ENCODE measurements at places on chromosomes 4 and X. TPM values are rescaled to one million over a fixed set of nuclear protein-coding genes. Genes with fewer than 3 reads are reported as not detected.

Gene GPR50
- polyA plus RNA-seq = not detected

Gene MGAT4D
- not detected for polyA plus RNA-seq

Gene FGD1
- polyA plus RNA-seq = 5.6 TPM

Gene SSX3
- polyA plus RNA-seq = not detected

Gene DMD
- 12.5 TPM for polyA plus RNA-seq

Gene PAGE2B
- not detected for polyA plus RNA-seq

Gene UGT2B11
- polyA plus RNA-seq = not detected

DNA sequence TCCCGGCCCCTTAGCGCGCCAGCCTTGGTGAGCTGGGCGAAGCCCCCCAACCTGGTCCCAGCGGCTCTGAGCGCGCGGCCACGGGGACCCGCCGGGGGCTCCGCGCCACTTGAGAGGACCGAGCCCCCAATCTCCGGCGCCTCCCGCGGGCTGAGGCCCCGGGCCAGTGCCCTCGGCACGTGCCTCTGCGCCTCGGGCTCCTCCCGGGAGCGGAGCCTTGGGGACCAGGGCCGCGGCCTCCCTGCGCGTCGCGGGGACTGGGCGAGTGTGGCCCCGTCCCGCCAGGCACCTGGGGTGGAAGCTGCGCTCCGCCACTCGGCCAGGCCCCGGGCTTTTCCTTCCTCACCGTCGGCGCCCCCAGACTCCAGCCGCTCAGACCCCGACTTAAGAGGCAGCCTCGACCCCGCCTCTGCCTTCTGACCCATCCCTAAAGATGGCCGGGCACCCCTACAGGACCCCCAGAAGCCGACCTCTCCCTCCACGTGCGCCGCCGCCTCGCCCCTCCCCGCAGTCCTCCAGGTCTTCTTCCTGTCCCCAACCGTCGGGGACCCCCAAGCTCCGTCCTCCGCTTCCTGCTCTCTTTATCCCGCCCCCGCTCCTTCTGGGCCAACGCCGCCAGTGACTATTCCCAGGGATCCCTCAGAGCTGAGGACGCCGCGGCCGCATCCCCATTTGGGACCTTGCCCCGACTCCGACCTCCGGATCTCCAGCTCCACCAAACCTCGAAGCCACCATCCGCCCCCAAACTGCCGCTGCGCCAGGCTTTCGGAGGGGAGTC, 752 bp downstream of the ERAS start:
- DNase-seq = no peak

- DNase-seq = no peak
Measured at GRCh38 chr4:119785963-119786362, 157.4 kb upstream of the PDE5A start.

DNA sequence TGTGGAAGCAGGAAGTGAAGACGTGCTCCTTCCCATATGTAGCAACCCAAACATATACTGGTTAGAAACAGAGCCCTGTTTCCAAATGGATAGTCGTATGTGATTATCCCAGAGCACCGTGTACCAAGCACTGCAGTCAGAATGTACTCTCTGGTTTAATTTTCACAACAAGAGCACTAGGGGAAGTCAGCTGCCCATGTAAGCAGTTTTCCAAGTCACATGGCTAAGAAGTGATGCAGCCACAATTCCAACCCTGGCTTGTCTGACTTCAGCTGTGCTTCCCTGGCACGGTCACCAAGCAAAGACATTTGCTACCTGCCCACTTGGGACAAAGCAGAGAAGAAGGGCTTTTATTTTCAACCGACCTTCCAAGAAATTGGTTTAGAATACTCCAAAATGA, 28.2 kb upstream of the CEP135 start:
- DNase-seq = no peak

DNA sequence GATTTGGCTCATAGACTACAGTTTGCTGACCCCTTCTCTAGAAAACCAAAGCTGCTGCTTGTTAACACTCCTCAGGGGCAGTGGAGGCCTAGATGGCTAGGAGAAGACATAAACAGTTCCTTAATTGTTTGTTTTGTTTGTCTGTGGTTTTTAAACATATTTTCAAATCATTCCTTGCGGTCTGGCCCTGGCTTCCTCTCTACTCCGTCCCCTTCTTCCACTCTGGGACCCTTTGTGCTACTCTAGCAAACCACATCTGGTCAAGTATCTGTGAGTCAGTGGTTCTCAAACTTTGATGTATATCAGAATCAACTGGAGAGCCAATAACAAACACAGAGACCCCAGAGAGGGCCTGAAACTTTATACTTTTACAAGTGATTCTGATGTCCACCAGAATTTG, 36.1 kb downstream of the FRMPD4 start:
- DNase-seq = no peak

DNA sequence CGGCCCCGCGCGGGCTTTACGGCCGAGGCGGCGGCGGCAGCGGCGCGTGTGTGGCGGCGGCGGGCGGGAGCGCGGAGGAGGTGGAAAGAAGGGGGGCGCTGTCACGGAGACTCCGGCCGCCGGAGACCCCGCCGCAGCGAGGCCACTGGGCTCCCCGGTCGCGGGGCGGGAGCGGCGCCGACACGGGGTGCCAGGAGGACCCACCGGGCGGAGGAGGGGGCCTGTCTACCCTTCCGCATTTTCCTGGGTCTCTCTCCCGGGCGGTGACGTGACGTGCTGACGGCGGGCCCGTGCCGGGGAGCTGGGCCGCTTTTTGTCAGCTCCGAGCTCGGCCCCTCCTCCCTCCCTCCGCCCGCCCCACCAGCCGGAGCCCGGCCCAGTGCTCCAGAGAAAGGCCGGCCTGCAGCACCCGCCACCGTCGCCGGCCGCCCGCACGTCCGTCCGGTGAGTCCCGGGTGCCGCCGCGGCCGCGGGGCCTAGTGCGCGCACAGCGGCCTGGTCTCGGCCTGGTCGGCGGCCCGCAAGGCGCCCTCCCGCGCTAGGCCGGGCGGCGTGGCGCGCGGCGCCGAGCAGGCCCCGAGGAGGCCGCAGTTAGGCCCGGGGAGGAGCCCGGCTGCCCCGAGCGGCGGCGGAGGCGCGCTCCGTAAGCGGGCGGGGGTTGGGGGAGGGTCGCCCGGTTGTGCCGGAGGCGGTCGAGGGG, at the start of gene ZFX:
ZFX (plus strand) TSS at position 379 of the 700 bp plus-strand sequence. CDS start 23,014 bp downstream, outside the sequence.
- DNase-seq = no peak

- no peak for DNase-seq
Measured at GRCh38 chrX:45324941-45325340, 124.3 kb upstream of the DIPK2B start.

GRCh38 chr4:104973708-104974107, 173.0 kb upstream of the TET2 start:
- DNase-seq = no peak

DNA sequence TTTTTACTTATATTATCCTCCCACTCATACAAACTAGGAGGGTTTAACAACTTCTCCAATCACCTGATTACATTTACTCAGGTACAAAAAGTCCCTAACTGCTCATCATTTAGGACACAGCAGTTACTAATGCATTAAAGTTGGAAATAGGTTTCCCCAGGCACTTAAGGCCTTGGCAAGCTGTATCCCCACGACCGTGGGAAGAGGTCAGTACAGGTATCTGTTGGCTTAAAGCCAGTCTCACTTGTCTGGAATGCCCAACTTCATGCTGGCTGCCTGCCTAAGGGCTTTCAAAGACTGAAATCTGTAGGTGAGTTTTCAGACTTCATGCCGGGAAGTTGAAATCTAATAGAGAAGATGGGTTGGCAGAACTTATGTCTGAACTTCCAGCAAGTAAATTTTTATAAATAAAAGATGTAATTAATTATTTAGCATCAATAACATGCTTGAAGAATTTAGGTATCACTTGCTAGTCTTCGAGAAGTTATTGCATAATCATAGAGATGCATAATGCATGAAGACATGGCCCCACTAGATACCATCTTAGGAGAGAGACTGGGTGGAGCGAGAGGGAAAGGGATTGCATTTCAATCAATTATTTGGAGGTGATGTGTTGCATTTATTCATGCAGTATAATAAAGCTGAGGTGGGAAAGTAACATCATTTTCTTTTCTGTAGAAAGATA, 54.2 kb downstream of the SCD5 start:
- DNase-seq = no peak

DNA sequence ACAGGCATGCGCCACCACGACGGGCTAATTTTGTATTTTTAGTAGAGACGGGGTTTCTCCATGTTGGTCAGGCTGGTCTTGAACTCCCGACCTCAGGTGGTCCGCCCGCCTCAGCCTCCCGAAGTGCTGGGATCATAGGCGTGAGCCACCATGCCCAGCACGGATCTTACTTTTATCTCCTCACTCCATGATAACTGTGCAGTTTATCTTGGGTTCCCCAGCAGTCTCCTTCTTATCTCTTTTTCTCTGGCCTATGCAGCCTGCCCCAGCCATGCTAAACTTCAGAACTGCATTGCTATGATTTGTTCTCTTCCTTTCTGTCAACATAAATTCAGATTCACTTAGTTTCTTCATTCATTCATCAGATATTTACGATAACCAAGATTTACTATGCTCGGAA, 22.4 kb downstream of the PAGE1 start:
- no peak for DNase-seq

DNA sequence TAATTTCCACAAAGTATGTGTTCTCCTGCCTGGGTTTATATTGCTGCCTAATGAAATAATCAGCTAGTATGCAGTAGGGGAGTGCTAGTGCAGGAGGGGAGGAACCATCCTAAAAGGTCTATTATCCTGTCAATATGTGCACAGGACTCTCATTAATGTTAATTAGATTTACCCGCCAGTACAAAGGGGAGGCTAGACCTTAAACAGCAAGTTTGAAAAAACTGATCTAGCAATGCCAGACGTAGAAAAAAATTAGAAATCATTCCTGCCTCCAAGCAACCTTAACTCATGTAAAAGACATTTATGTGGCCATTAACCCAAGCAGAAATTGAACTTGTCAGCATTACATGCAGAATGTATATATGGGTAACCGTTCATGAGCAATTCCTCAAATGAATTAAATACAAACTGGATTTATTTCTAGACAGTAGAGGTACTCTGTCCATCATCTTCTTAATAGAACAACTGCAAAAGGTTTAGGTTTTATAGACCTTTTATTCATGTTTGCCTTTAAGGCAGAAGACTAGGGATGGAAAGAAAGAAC, 294.3 kb upstream of the TENM3 start:
- no peak for DNase-seq

DNA sequence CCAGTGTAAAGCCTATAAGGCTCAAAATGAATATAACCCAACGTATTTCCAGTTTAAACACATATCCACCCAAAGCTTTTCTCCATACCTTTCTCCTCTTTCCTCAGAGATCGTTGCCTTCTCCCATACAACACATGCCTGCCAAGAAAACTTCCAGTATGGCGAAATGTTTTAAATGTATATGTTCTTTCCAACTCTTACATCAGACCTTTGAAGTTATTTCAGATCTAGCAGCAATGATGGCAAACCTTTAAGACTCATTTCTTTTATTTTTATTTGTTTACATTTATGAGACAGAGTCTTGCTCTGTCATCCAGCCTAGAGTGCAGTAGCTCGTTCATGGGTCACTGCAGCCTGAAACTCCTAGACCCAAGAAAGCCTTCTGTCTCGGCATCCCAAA, 265.4 kb downstream of the BMPR1B start:
- DNase-seq = no peak

DNA sequence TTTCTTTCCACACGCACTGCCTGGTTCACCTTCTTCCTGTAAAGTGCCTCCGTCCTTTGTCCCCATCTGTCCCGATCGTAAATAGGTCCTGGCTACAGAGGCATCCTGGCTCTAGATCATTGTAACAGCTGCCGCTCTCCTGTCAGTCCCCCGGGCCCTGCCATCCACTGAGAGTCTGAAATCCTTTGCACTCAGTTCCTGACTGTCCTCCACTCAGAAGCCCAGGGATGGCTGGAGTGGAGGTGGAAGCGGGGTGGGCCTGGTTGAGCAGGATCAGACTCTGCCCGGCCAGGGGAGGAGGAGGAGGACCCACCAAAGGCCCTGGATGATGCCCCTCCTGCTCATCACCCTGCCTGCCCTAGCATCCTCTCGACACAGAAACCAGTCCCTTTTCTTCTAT, 29.8 kb downstream of the PIGG start:
- no peak for DNase-seq

GRCh38 chr4:53196882-53197771, 168.7 kb downstream of the SCFD2 start:
- no peak for DNase-seq

DNA sequence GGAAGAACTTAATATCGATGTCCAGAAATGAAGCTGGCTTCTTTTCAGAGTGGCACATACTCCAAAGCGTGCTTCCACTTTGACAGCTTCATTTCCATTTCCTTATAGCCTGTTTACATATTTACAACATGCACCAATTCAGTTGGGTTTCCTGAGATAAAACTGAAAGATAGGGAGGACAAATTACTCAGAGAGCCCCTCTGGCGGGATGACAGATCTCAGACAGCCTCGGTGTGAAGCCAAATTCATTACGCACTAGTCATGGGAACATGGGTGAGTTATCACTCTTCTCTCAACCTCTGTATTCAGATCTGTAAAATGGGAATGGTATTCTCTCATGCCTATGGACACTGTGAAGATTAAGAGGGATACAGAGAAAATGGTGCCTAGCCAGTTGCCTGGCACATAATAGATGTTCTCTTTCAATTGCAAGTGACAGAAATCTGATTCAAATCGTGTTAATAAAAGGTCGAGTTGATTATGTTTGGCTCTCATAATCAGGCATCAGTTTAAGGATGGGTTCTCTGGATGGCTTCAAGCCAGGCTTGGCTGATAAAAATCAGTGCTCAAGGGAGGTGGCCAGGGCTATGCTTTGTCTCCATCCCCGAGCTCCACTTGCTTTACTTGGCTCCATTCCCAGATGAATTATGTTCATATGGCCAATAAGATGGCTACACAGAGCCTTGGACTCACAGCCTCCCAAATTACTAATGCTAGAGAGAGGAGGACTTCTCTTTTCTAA, 132.2 kb upstream of the C1QTNF7 start:
- DNase-seq = no peak

GRCh38 chrX:46263494-46263893, 281.7 kb downstream of the ZNF674 start:
- no peak for DNase-seq

DNA sequence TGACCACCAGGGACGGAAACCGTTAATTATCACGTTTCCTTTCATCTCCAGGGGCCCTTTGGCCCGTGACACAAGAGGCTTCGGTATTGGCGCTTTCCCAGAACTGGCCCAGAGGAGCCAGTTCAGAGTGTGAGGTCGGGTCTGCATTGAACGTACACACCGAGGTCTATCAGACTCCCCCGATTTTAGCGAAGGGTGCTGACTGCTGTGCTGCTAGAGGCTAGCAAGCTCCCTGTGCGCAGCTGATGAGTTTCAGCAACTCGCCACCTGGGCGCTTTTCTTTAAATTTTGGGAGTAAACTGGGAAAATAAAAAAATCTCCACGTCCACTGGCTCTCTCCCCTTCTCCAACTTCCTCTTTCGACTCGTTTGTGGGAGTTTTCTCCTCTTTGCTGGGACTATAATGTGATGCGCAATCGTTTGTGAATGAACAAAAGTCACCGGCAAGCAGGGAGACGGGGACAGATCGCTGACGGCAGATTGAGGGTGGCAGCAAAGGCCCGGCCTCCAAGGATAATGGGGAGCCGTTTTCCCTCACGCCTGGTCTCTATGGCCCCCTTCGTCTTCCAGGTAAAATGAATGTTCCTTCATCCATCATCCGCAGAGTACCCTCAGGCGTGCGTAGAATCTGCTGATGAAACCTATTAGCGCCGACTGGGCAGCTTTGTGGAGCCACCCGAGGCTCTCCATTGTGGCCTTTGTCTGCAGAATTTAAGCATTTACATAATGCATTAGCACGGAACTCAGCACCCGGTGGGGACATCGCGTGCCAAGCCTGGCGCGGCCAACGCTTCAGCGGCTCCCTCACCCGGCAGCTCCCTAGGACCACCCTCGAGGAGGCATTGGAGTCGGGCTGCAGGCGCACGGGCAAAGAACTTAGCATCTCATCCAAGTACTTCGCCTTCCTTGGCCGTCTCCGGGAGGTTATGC, 1.6 kb upstream of the LRAT start:
- DNase-seq = no peak
